ENCODE measurements at places on chromosomes 7 and 10.
A peak's percentile ranks its signal among the peaks of the same experiment; 100 is the strongest.

- DNase-seq: peak; percentile 69
Measured at GRCh38 chr10:98170249-98171117, 36.0 kb downstream of the R3HCC1L start.

DNA sequence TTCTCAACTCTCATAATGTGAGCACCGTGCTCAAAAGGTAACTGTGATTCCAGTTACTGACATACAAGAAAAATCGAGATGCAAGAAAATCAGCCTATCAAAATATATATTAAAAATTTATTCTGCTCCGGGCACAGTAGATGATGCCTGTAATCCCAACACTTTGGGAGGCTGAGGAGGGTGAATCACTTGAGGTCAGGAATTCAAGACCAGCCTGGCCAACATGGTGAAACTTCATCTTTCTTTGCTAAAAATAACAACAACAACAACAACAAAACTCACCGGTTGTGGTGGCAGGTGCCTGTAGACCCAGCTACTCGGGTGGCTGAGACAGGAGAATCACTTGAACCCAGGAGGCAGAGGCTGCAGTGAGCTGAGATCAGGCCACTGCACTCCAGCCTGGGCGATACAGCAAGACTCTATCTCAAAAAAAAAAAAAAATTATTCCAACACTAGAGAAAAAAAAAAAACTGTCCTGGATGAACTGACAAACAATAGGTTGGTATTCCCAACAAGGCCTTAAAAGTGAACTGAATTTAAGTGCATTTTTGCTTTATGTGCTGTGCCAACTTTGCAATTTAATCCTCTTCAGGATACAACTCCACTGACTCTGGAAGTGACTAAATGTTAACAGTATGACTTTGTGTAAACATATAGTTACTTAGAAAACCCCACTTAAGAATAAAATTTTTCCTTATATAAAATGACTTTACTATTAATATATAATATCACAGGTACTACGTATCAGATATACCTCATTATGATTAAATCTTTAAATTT lies 51.1 kb downstream of the JMJD1C start:
- peak; percentile 26 for DNase-seq

GRCh38 chr10:381805-382204 lies 246.6 kb downstream of the ZMYND11 start:
- DNase-seq: no peak

DNA sequence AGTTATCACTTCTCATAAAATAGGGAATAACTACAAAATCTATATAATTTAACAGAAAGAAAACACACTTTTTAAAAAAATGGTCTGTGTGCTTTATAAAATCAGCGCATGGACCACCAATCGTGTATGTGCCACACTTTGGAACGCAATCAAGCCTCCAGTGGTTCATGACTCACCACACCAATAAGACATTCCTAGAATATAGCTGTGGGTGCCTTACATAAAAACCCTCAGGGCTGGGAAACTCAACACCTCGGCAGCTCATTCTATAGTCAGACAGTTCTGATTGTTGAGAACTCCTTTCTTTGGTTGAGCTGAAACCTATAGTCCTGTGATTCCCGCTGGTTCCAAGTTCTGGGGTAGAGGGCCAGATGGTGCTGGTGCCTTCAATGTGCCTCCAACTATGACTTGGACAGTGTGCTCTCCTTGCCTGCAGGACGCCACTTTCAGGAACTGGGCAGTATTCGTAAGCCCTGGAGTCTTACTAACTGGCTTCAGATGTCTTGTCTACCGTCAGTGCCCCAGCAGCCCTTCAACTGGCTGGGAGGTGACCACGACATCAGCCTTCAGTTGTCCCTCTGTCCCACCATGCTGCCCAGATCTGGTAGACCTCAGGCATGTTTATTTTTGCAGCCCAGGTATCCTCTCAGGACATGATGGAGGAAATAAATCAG lies 135.7 kb upstream of the GDF10 start:
- DNase-seq: peak; percentile 72

DNA sequence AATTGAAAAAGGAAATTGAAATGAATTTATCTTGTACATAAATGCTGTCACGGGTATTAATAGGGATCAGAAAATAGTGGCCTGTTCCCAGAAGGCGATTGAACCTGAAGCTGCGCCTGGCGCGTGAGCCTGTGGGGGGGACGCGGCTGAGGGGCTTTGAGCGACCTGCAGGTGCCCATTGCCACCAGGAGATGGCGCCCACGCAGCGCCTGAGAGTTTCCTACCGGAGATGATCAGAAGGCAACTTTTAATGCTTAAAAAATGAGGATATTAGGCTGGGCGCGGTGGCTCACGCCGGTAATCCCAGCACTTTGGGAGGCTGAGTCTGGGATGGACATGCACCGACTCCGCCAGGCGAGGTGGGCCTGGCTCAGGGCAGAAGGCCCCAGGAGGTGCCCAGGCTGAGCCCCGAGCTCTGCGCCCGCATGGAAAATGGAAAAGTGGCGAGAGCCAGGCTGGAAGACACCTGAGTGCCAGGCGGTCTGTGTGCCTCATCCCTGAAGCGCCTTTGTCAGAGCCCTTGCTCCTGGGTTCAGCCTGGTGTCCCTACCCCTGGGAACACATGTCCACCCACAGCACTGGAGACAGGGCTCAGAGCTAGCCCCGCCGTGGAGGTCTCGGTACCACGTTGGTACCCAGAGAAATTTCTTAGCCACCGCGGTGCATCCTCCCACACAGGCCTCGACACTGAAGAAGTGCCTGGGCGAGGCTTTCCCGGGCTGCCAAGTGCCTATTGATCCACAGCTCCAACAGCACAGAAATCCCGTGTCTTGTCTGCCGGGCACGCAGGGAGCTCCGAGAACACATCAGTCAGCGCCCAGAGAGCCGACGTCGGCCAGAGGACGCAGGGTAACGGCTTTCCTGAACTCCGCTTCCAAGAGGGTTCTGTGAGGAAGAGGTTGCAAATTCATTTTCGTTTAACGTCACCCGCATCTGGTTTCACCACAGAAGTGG lies 117.4 kb downstream of the INPP5A start:
- DNase-seq: peak; percentile 60

DNA sequence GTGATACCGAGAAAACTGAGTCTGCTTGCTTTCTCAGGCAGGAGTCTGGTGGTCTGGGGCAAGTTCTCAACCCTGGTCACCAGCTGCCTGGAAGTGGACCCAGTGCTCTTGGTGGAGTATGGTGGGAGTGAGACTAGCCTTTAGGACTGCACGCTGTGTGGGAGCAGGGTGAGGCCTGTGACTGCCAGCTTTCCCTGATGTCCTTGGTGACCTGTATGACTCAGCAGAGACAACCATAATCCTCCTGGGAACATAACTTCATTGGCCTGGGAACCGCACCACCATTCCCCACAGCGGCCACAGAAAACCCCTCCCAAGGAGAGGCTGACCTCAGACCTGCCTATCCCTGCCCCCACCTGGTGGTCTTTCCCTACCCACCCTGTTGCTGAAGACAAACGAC lies 139.5 kb upstream of the CHRM2 start:
- DNase-seq: no peak
